ENCODE measurements at places on chromosomes 6 and 20. TPM values are rescaled to one million over a fixed set of nuclear protein-coding genes. Genes with fewer than 3 reads are reported as not detected.

The HLA-DRA gene
- not detected for total RNA-seq

The SMLR1 gene
- total RNA-seq, result not detected

The TPD52L1 gene
- 50.0 TPM for total RNA-seq

The ZNF184 gene
- total RNA-seq, result 2.4 TPM

The AVP gene
- total RNA-seq, result not detected

The CUL7 gene
- total RNA-seq, result 7.6 TPM

The GSTA3 gene
- not detected for total RNA-seq

The TAGAP gene
- not detected for total RNA-seq

The CNR1 gene
- 2.4 TPM for total RNA-seq

The PRICKLE4 gene
- 0.75 TPM for total RNA-seq

The EMILIN3 gene
- total RNA-seq, result 0.73 TPM

The LY6G6D gene
- total RNA-seq, result not detected

The GRIK2 gene
- 0.46 TPM for total RNA-seq

The DAAM2 gene
- 0.20 TPM for total RNA-seq

The RPS6KA2 gene
- total RNA-seq, result 0.30 TPM

The PSORS1C2 gene
- total RNA-seq, result not detected

The CYP24A1 gene
- total RNA-seq, result 76.0 TPM

The PPP1R16B gene
- total RNA-seq, result 0.15 TPM

The LPIN3 gene
- total RNA-seq, result 16.3 TPM

The SLC52A3 gene
- total RNA-seq, result 0.38 TPM

The SYNJ2 gene
- 39.6 TPM for total RNA-seq

The AHI1 gene
- 7.7 TPM for total RNA-seq

The HRH3 gene
- total RNA-seq, result not detected

The RAMACL gene
- total RNA-seq, result 0.16 TPM

The SPATA25 gene
- total RNA-seq, result 0.30 TPM

The PRR18 gene
- total RNA-seq, result 0.13 TPM

The HLA-DMA gene
- 3.0 TPM for total RNA-seq

The PARD6B gene
- total RNA-seq, result 3.6 TPM

The BHLHE23 gene
- not detected for total RNA-seq

The MOCS1 gene
- 2.2 TPM for total RNA-seq

The GJA1 gene
- total RNA-seq, result 62.2 TPM
